CD4-positive, alpha-beta T cell treated with Interleukin-21 for 1 hour (primary cell): ENCODE measurements at places on chromosomes 6 and 20.

- no peak for DNase-seq
Observed at GRCh38 chr6:133333852-133334251, 92.7 kb downstream of the EYA4 start.

GRCh38 chr6:25107218-25107617 lies 171.5 kb upstream of the RIPOR2 start:
- no peak for DNase-seq

- DNase-seq: no peak
Observed at GRCh38 chr20:48035961-48036731, 250.9 kb upstream of the SULF2 start.

GRCh38 chr20:20808016-20808415 lies 95.6 kb upstream of the RALGAPA2 start:
- no peak for DNase-seq

- DNase-seq: no peak
Observed at GRCh38 chr20:20668639-20669038, 43.8 kb downstream of the RALGAPA2 start.
